ENCODE measurements at places on chromosomes 4 and X.

- peaks cover 5% of the 10 kb centered on the region for H3K4me1 ChIP-seq
- no peaks in the 10 kb centered on the region for H3K27me3 ChIP-seq
- DNase-seq, result peak; percentile 34
- no peak overlapping the region for H3K4me3 ChIP-seq
- no peak overlapping the region for H3K27ac ChIP-seq
Measured at GRCh38 chrX:151386838-151387459, 10.1 kb upstream of the VMA21 start.

DNA sequence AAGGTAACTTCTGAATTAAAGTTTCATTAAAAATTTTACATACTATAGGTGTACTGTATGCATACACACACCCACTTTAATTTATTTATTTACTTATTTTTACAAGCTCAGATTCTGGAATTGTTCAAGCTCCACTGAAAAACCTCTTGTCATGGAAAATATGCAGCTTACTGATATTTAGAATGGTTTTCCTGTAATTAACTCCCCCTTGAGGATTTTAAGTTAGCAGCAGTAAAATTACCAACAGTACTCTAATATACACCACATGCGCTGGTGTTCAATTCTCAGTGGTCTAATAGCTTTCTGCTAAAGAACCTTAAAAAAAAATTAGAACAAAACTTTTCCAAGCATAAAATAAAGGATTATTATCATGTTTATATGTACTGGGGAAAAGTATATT is 12.0 kb downstream of the MAB21L2 start:
- H3K27me3 ChIP-seq, result no peaks in the 10 kb centered on the region
- H3K36me3 ChIP-seq, result no peaks in the 10 kb centered on the region
- H3K4me3 ChIP-seq, result no peak overlapping the region
- H3K27ac ChIP-seq, result no peak overlapping the region
- no peaks in the 10 kb centered on the region for H3K4me1 ChIP-seq
- peak; percentile 5 for DNase-seq

- H3K27ac ChIP-seq, result no peak overlapping the region
- no peaks in the 10 kb centered on the region for H3K4me1 ChIP-seq
- H3K27me3 ChIP-seq, result peaks cover 62% of the 10 kb centered on the region
- no peaks in the 10 kb centered on the region for H3K36me3 ChIP-seq
- DNase-seq, result no peak
- no peak overlapping the region for H3K4me3 ChIP-seq
Measured at GRCh38 chr4:8723222-8723980, 130.8 kb downstream of the CPZ start.

GRCh38 chr4:38237139-38237538 is 276.9 kb downstream of the PTTG2 start:
- H3K36me3 ChIP-seq, result no peaks in the 10 kb centered on the region
- H3K27me3 ChIP-seq, result no peaks in the 10 kb centered on the region
- H3K4me1 ChIP-seq, result no peaks in the 10 kb centered on the region
- H3K4me3 ChIP-seq, result no peak overlapping the region
- DNase-seq, result no peak

GRCh38 chr4:1778642-1779392 is 14.3 kb upstream of the FGFR3 start:
- peaks cover 25% of the 10 kb centered on the region for H3K4me1 ChIP-seq
- H3K4me3 ChIP-seq, result no peak overlapping the region
- H3K27me3 ChIP-seq, result peaks cover 23% of the 10 kb centered on the region
- H3K36me3 ChIP-seq, result no peaks in the 10 kb centered on the region
- no peak for DNase-seq

DNA sequence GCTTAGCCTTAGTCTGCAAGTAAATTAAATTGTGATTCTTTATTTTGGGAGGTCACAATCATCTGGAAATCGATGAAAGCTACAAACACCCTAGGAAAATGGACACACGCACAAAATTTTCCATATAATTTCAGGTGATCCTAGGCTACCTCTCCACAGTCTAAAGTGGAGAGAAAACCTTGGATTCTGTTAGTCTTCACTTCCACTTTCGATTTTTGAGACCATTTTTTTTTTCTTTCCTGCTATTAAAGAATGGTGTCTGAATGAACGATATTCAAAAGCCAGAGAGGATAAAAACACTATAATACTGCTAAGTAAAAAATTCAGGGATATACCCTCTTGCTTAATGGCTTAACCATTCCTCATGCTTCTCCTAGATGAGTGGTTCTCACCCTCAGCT is 1.7 kb downstream of the FBXL5 start:
- H3K36me3 ChIP-seq, result no peaks in the 10 kb centered on the region
- H3K27me3 ChIP-seq, result no peaks in the 10 kb centered on the region
- peaks cover 23% of the 10 kb centered on the region for H3K4me1 ChIP-seq
- peak overlapping the region; percentile 99 for H3K27ac ChIP-seq
